Smooth muscle cell of the brain vasculature (primary cell): ENCODE measurements at places on chromosomes 1 and 21.

DNA sequence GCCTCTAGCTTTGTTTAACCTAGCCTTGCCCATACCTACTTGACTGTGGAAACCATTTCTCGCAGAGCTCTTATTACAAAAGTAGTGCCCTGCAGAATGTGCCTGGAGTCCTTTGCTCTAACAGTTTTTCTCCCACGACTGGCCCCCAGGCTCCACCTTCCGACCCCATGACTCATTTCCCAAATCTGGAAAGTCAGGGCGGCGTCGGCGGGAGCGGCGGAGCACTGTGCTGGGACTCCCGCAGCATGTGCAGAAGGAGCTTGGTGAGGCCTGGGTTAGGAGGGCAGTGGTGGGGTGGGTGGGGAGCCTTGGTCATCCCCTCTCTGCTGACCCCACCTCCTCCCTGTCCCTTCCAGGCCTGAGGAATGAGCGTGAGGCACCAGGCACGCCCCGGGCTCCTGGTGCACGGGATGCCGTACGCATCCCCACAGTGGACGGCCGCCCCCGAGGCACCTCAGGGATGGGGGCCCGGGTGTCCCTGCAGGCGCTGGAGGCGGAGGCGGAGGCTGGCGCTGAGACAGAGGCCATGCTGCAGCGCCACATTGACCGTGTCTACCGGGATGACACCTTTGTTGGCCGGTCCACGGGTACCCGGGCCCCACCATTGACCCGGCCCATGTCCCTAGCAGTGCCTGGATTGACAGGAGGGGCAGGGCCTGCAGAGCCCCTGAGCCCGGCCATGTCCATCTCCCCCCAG, 47.5 kb downstream of the YARS1 start:
- no peak for DNase-seq

GRCh38 chr1:202805886-202806844, 2.1 kb downstream of the KDM5B start:
- DNase-seq: no peak

- DNase-seq: no peak
These were observed 11.2 kb upstream of the KLHDC7A start for GRCh38 chr1:18469514-18469913.

GRCh38 chr1:226663327-226663704, 75.8 kb downstream of the ITPKB start:
- no peak for DNase-seq

DNA sequence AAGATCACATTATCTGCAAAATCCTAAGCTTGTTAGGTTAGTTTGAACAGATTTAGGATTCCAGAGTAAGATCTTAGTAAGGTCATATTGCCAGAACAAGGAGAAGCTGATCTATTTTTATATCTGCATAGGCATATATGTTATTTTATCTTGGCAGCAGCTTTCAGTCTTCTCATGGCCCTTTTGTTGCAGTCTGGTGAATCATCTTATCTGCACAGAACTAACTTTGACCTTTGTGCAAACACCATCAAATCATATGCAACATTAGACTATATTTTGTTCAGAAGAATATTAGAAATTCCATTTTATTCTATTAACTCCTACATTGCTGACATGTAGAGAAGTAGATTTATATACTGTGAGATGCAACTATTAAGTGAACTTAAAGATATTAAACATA, 107.3 kb downstream of the CLEC20A start:
- no peak for DNase-seq

DNA sequence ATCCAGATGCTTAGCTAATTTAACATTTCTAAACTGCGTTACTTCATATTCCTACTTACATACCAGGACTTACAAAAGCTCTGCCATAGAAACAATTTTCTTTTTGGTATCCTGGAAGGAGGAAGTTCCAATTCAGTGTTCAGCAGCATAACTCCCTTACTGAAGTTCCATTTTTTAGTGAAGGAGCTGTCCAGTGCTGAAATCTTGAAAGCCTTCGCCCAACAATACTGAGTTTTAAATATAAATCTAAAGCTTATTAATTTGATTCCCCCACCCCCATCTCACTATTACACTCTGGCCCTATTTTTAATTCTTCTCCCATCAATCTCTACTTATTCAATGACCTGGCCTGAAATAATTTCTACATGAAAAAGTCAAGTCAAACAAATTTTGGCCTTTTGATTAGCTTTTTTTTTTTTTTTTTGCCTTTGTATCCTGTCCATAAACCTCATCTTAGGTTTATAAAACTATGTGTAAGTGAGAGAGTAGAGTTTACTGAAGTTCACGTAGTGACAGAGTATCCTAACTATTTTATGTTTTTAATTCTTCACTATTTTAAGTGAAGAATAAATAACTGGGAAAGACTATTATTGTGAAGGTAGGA, 323.0 kb upstream of the PLD5 start:
- no peak for DNase-seq

DNA sequence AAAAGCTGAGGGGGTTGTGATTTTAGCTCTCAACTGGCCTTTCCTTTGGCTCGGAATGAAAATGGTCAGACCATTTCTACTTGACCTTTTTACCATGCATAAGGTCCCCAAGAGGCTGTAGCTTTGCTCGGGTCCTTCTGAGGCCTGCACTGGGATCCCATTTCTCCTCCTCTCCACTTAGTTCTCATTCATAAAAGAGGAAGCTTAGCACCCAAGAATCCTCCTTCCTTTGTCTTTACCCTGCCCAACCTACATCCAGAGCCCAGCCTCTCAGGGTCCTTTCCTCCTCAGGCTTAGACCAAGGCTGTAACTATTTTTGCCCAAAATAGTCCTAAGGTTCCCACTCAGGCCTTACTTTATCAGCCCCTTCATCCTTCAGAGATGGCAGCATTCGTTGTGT, 6.0 kb upstream of the SLC27A3 start:
- DNase-seq: no peak

GRCh38 chr1:218347336-218347722, 2.2 kb downstream of the TGFB2 start:
- no peak for DNase-seq
